ENCODE measurements at places on chromosomes 2 and 18.
A peak's percentile ranks its signal among the peaks of the same experiment; 100 is the strongest.

GRCh38 chr18:36758623-36759022 lies 70.2 kb downstream of the TPGS2 start:
- DNase-seq = no peak

DNA sequence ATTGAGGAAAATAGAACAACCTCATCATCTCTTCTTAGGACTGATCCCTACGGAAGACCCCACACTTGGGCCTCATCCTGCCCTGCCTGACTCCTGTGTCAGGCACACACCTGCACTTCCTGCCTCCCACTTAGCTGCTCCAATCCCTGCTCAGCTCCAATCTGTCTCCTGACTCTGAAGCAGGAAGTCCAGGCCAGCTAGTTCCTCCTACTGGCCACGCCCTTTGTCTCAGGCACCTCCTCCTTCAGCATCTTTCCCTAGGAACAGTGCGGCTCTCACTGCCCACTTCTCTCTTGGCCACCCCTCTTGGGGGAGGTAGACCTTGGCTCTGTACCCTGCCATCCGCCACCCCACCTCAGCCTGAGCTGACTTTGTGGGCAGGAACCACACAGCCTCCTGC lies 135.8 kb downstream of the CELF4 start:
- DNase-seq = no peak

DNA sequence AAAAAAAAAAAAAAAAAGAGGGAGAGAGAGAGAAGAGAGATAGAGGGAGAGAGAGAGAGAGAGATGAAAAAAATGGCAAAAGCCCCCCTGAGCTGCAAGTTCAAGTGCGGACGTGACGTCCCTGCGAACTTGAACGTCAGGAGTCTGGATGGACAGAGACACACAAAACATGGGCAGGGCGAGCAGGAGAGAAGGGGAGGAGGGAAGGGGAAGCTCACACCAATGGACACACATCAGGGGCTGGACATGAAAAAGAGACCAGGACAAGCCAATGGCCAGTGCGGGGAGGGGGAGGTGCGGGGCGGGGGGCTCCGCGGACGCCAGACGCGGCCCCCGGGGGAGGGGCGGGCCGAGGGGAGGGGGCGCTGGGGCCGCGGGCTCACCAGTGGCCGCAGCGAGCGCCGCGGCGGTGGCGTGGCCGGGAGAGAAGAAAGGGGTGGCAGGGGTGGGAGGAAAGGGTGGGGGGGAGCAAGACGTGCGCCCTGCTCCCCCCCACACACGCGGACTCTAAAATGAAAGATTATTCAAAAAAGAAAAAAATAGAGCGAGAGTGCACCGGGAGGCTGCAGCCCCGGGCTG lies at the start of gene BCL11A:
TSS of gene BCL11A (minus strand) at position 160 of the 579 bp plus-strand sequence. CDS start 384 bp downstream, outside the sequence.
- peak; percentile 60 for DNase-seq

- no peak for DNase-seq
These were observed 259.6 kb downstream of the NUP35 start for GRCh38 chr2:183383854-183384253.

- DNase-seq = no peak
These were observed 108.1 kb downstream of the TPO start for GRCh38 chr2:1521191-1521877.

DNA sequence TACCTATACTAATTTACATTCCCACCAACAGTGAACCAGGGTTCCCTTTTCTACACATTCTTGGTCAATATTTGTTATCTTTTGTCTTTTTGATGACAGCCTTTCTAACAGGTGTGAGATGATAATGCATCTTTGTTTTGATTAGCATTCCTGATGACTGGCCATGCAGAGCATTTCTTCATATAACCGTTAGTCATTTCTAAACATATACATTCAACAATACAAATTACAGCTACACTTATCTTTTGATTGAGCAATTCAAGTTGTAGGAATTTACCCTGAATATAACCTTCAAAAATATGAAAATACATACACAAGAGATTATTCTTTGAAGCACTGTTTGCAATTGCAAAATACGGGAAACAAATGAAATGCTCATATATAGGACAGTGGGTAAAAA lies 94.9 kb downstream of the TMEM131 start:
- no peak for DNase-seq

- no peak for DNase-seq
These were observed 75.1 kb upstream of the TANK start for GRCh38 chr2:161085149-161085548.

GRCh38 chr2:220966636-220967035 lies 605.5 kb downstream of the EPHA4 start:
- DNase-seq = no peak

DNA sequence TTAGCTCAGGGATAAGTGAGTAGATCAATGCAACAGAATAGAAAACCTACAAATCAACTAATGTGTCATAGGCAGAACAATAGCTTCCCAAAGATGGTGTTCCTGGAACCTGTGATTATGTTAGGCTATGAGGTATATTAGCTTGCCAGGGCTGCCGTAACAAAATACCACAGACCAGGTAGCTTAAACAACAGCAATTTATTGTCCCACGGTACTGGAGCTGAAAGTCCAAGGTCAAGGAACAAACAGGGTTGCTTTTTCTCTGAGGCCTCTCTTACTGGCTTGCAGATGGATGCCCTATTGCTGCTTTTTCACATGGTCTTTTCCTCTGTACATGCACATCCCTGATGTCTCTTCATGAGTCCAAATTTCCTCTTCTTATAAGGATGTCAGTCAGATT lies 354.9 kb downstream of the TNS1 start:
- no peak for DNase-seq
